Naive thymus-derived CD4-positive, alpha-beta T cell (primary cell): ENCODE measurements at places on chromosomes 7 and 10.
A peak's percentile ranks its signal among the peaks of the same experiment; 100 is the strongest.

DNA sequence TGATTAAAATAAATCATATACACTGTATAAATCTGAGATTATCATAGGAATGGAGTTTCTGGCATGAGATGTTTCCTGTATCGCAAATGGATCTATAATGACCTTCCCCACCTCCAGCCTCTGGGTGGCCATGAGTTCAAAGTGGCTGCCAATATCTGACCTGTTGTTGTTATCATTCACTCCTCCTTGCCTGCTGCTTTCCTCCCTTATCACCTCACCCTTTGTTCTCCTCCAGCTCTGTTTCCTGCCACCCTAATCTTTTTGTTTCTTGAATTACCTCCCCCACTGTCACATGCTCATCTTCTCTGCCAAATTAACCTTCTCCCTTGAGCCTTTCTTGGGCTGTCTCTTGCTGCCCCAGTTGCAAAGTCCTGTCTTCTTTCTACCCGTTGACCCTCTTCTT is 12.0 kb downstream of the SCD start:
- no peaks in the 10 kb centered on the region for H3K36me3 ChIP-seq
- H3K4me3 ChIP-seq = no peak overlapping the region
- H3K27me3 ChIP-seq = no peaks in the 10 kb centered on the region
- no peaks in the 10 kb centered on the region for H3K4me1 ChIP-seq

GRCh38 chr10:91545384-91545783 is 87.5 kb downstream of the PPP1R3C start:
- H3K27ac ChIP-seq = no peak overlapping the region
- no peak overlapping the region for H3K4me3 ChIP-seq
- H3K36me3 ChIP-seq = no peaks in the 10 kb centered on the region

DNA sequence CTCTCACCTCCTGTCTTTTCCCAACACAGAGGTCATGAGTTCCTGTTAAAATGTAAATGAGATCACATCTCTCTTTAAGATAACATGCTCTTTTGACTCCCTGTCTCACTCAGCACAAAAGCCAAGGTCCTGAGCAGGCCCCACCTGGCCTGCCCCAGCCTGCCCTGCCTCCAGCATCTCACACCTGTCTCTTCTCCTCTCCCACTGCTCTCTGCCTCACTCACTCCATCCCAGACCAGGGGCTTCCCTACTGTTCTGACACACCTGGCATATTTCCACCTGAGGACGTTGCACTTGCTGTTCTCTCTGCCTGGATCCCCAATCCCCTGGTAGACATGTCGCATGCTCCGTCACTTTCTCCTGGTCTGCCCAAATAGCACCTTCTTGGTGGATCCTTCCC is 285.0 kb upstream of the ZMIZ1 start:
- H3K36me3 ChIP-seq = no peaks in the 10 kb centered on the region
- H3K4me3 ChIP-seq = no peak overlapping the region
- no peaks in the 10 kb centered on the region for H3K27me3 ChIP-seq
- H3K27ac ChIP-seq = no peak overlapping the region

DNA sequence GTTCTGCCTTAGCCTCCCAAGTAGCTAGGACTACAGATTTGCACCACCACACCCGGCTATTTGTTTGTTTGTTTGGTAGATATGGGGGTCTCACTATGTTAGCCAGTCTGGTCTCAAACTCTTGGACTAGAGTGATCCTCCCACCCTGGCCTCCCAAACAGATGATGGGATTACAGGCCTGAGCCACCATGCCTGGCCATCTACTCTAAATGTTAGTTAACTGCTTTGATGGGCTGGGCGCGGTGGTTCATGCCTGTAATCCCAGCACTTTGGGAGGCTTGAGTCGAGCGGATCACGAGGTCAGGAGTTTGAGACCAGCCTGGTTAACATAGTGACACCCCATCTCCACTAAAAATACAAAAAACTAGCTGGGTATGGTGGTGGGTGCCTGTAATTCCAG is 74.8 kb downstream of the SEPTIN14 start:
- H3K36me3 ChIP-seq = no peaks in the 10 kb centered on the region
- no peak overlapping the region for H3K27ac ChIP-seq
- no peak for DNase-seq
- H3K27me3 ChIP-seq = no peaks in the 10 kb centered on the region
- no peaks in the 10 kb centered on the region for H3K4me1 ChIP-seq
- H3K4me3 ChIP-seq = no peak overlapping the region

DNA sequence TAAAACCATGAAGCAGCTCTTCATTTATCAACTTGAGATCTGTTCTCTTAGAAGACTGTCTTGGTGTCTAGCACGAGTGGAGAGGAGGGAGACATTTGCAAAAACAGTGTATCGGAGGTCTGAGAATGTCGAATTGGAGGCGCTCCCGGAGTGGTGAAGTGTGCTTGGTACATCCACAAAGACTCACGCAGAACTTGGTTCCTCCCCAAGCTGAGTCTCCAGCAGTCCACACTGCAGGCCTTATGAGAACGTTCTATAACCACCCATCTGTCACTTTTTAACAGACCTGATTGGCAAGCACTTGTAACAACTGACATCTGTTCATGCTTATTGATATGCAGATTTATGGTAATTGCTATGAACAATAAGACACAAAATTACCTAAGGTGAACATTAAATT is 261.6 kb downstream of the CELF2 start:
- H3K4me3 ChIP-seq = no peak overlapping the region
- peaks cover 69% of the 10 kb centered on the region for H3K36me3 ChIP-seq
- no peak overlapping the region for H3K27ac ChIP-seq
- no peaks in the 10 kb centered on the region for H3K4me1 ChIP-seq
- DNase-seq = no peak

DNA sequence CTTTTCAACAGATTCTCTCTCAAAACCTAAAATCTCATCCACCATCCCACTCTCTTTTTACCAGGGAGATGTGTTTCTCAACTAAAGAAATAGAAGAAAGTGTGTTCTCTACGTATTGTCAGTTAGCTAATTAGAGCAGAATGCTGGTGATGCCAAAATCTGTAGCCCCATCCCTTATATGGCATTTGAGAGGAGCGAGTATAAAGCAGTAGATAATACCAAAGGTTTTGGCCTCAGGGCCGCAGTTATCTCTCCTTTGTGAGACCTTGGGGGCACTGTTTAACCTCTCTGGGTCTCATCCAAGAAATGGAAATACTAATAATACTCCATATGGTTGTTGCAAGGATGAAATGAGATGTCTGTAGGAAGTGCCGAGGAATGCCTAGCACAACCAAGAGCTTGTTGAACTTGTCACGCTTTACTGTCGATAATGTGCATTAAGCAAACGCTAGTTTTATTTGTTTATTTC is 456 bp upstream of the DLD start:
- H3K27ac ChIP-seq = peak overlapping the region; percentile 97
- H3K4me1 ChIP-seq = peaks cover 35% of the 10 kb centered on the region
- no peaks in the 10 kb centered on the region for H3K27me3 ChIP-seq
- no peak for DNase-seq

- H3K4me3 ChIP-seq = no peak overlapping the region
- DNase-seq = no peak
- H3K36me3 ChIP-seq = no peaks in the 10 kb centered on the region
Observed at GRCh38 chr10:91296471-91296870, 76.0 kb downstream of the PCGF5 start.

DNA sequence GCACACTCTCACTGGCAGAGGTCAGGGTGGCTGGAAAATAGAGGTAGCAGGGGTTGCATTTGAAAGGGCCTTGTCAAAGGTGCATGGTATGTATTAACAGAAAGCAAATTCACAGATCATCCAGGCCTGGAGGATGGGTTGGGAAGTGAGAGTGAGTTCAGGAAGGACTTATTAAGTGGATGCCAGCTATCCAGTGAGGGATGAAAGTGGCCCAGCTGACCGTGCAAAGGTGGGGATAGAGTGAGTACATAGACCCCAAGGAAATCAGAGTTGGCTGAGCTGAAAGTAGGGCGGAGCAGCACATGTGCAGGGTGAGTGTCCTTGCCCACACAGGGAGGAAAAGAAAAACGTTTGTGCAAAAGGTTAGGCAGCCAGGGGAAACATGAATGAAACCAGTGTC is 58.1 kb downstream of the HECW1 start:
- no peak overlapping the region for H3K4me3 ChIP-seq
- no peaks in the 10 kb centered on the region for H3K36me3 ChIP-seq
- no peak overlapping the region for H3K27ac ChIP-seq
- no peaks in the 10 kb centered on the region for H3K4me1 ChIP-seq
- DNase-seq = no peak
- no peaks in the 10 kb centered on the region for H3K27me3 ChIP-seq

DNA sequence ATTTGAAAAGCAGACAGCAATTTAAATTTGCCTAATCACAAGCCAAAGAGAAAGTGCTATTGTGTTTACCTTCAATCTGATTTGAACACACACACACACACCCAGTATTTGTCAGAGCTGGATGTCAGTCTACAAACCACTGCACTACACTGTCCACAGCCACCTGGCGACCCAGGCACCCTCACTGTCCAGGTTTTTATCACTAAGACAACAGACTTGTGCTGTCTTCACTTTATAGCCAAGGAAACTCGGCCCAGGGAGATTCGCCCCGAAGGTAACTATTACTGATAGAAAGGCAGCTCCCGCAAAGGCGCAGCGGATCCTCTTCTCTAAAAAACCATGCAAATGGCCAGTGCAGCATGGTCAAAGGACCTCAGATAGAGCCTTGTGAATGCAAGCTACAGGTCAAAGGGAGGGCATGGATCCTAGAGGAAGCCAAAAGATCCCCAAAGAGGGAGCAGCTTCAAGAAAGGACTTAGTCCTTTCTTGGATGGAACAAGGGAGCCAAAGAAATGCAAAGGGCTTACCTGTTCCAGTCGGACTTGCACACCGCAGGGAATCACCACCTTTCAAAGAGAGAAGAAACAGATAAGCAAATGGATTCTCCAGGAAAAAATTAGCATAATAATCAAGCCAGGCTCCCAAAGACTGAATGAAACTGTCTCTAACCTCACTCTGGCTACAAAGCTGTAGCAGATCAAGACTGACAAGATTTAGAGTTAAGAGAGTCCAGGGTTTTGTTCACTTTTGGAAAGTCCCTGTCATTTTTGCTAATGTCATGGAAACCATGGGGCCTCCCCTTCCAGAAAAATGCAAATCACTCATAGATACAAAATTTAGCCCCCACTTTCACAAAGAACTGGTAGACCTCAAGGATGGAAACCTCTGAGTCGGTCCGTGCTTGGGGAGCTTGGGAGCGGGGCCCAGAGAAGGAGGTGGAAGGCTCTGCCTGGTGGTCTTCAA is 101.1 kb downstream of the TNS3 start:
- H3K27ac ChIP-seq = no peak overlapping the region
- H3K4me1 ChIP-seq = no peaks in the 10 kb centered on the region
- no peak overlapping the region for H3K4me3 ChIP-seq
- H3K36me3 ChIP-seq = no peaks in the 10 kb centered on the region

- no peak for DNase-seq
- H3K27ac ChIP-seq = no peak overlapping the region
- H3K36me3 ChIP-seq = no peaks in the 10 kb centered on the region
- no peak overlapping the region for H3K4me3 ChIP-seq
- no peaks in the 10 kb centered on the region for H3K27me3 ChIP-seq
- H3K4me1 ChIP-seq = no peaks in the 10 kb centered on the region
Observed at GRCh38 chr7:18780266-18780665, 284.7 kb downstream of the HDAC9 start.

DNA sequence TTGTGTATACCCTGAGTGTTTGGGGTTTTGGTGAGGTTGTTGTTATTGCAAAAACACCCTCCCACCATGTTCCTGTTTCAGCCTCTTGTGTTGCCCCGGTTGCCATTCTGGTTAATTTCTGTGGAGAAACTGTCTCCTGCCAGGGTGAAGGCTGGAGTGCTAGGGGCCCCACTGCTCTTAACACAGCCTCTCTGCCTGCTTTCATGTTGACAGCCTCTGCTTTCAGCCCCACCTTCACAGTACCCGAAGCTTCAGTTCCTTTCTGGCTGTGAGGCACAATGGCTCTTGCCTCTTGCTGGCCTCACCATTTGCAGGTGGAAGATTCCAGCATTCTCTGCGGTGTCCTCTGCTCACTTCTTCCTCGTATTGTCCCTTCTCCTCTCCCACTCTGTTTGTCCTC is 19.2 kb downstream of the SLC18A2 start:
- DNase-seq = no peak
- no peaks in the 10 kb centered on the region for H3K36me3 ChIP-seq
- H3K27ac ChIP-seq = no peak overlapping the region
- no peaks in the 10 kb centered on the region for H3K27me3 ChIP-seq
- H3K4me3 ChIP-seq = no peak overlapping the region

- no peak for DNase-seq
- no peaks in the 10 kb centered on the region for H3K27me3 ChIP-seq
- no peaks in the 10 kb centered on the region for H3K36me3 ChIP-seq
- H3K4me1 ChIP-seq = no peaks in the 10 kb centered on the region
Observed at GRCh38 chr10:86592413-86592812, 61.9 kb upstream of the OPN4 start.

DNA sequence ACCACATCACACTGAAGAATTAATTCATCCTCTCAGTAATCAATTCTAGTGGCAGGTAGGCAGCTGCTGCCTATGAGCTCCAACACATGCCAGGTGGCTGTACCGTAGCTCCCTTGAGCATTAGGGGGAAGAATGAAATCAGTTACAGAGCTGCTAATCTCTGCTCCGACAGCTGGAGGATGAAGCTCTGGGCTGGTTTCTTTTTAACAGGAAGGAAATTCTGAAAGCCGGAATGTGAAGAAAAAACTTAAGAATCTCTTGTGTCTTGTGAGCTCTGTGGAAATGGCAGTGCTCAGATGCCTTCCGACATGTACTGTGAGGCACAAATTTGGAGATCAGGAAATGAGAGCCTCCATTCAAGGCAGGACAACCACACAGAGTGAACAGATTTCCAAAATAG is 2.8 kb upstream of the AHCYL2 start:
- no peak for DNase-seq
- no peaks in the 10 kb centered on the region for H3K36me3 ChIP-seq
- H3K4me1 ChIP-seq = peaks cover 13% of the 10 kb centered on the region
- H3K4me3 ChIP-seq = peak overlapping the region; percentile 10
- H3K27ac ChIP-seq = peak overlapping the region; percentile 50
- H3K27me3 ChIP-seq = no peaks in the 10 kb centered on the region

- H3K4me3 ChIP-seq = no peak overlapping the region
- H3K27me3 ChIP-seq = no peaks in the 10 kb centered on the region
- peak; percentile 23 for DNase-seq
- H3K4me1 ChIP-seq = peaks cover 1% of the 10 kb centered on the region
Observed at GRCh38 chr10:84429926-84430520, 101.6 kb downstream of the CCSER2 start.

DNA sequence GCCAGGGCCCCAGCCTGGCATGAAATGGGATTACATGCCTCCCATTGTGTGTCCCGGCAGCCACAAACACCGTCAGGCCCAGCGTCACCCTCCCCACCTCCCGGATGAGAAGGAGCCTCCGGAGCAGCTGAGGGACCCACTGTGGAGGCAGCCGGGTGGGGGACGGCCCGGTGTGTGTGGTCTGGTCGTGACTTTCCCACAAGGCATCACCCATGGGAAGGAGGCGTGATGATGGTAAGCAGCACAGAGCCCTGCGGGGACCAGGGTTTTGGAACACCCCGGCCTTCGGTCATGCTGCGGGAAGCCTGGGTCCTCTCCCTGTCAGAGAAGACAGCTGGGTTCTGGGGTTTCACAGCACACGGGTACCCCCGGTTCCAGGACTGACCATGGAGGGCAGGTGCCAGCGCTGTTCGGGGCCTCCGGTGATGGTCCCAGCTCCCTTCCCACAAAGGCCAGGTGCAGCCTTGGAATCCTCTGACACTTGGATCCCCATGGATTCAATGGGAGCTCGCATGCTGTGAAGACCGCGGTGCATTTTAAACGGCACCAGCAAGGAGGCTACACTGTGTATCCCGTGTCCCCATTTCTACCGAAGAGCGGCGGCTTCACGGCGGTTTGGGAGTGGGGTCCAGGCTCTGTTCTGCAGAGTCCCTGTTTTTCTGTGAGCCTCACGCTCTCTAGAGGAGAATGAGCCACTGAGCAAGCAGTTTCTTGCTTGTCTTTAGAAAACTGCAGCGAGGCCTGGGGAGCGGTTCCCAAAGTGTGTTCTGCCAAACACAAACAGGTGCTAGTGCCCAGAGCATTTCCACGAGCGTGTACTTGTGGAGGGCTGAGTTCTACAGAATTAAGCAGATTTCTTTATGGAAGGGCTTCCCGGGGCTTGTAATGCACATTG is 336.0 kb downstream of the ADARB2 start:
- H3K4me3 ChIP-seq = no peak overlapping the region
- H3K4me1 ChIP-seq = no peaks in the 10 kb centered on the region
- no peaks in the 10 kb centered on the region for H3K27me3 ChIP-seq
